ENCODE measurements at places on chromosomes 5 and 9. TPM values are rescaled to one million over a fixed set of nuclear protein-coding genes. Genes with fewer than 3 reads are reported as not detected.

DNA sequence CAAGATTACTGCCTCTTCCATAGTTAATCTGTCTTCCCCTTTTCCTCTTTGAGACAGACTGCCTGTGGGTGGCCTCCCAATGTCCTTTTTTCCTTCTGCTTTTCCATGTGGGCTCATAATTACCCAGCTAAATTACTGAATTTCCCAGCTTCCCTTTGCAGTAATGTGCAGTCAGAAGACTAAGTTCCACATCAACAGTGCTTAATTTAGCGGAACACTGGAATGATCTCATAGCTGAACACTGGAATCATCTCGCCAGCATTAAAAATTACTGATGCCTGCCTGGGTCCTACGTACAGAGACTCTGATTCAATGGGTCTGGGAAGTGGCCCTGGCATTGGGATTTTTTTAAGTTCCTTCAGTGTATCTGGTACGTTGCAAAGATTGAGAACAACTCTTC lies 84.3 kb downstream of the DNAH5 start:
- H3K27ac ChIP-seq = no peak overlapping the region
- no peak for DNase-seq
- no peaks in the 10 kb centered on the region for H3K36me3 ChIP-seq
- no peaks in the 10 kb centered on the region for H3K4me1 ChIP-seq

The FOXE1 gene
- 0.03 TPM for polyA plus RNA-seq

- H3K4me3 ChIP-seq = no peak overlapping the region
- no peak for DNase-seq
- H3K36me3 ChIP-seq = no peaks in the 10 kb centered on the region
- no peaks in the 10 kb centered on the region for H3K27me3 ChIP-seq
- H3K27ac ChIP-seq = no peak overlapping the region
- peaks cover 4% of the 10 kb centered on the region for H3K4me1 ChIP-seq
Measured at GRCh38 chr9:38018241-38018957, 50.6 kb downstream of the SHB start.

DNA sequence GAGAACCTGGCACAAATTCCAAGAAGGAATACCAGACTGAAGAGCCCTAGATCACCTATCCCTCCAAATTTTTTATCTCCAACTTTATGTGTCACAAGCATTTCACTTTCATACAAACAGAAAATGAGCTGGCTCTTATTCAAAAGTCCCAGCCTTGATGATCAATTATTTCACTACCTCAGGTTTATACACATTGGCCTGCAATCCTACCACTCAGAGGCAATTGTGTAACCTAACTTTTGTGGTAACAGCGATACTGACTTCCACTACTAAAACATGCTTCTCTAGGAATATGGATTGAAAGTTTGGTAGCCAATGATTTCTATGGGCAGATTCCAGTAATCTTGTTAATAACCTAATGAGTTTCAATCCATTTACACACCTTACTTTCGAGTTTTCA lies 10.5 kb downstream of the RNF38 start:
- DNase-seq = no peak
- H3K4me3 ChIP-seq = no peak overlapping the region
- H3K27ac ChIP-seq = no peak overlapping the region
- H3K4me1 ChIP-seq = peaks cover 9% of the 10 kb centered on the region

The SOHLH1 gene
- polyA plus RNA-seq = not detected
